ENCODE measurements at places on chromosomes 7 and 10.

DNA sequence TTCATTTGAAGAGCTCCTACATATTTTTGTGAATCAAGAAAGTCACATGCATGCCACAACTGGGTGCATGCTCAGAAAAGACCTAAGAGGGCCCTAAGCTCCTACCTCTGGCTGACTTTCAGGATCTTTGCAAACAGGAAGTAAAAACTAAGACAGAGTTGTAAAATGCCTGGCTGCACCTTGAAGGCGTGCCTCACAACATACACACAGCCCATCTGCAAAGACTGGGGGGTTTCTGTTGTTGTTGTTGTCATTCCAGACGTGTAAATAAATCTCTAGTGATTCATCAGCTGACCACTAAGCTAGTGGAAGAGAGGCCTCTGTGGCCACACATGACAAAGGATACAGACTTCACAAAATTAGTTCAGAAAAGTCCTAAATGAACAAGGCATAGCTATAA lies 31.8 kb downstream of the SMURF1 start:
- peak; percentile 20 for DNase-seq

DNA sequence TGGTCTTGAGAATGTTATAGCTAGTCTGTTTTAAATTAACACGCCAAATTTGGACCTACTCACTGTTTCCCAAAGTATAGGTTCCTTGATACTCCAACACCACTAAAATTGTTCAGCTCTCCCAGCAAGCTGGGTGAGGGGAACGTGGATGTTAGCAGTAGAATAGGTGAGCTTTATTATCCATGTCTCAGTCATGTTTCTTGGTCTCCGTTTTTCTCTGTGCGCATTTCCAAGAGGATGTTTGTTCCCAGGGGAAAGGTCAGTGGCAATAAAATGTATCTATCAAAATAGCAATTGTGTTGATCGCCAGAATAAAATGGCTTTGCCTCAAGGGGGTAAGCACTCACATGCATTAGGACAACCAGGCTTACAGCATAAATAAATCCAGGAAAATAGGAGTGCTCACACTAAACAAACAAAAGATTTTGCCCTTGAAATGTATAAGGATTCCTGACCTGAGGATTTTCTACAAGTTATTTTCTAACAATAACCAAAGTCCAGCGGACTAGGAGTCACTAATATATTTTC lies 187.0 kb upstream of the C7orf33 start:
- DNase-seq, result no peak

DNA sequence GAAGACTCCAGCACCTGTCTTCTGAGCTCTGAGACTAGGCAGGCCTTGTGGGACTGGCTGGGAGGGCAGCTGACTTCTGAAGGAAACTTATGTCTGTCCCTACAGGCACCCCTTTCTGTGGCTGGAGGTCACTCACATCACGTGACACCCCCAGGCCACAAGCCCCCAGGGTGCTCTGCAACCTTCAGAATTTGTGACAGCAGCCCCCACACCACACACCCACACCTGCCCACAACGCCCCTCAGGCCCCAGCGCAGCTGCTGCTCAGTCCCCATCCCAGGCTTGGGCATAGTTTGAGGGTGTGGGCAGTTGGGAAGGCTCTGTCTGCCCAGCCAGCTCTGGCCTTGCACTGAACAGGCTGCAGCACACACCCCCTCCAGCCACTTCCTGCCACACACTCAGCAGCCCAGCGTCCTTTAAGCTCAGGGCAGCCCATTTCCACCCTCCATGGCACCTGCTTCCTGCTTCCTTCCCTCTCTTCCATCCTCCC lies 80.0 kb upstream of the UNC5B start:
- DNase-seq, result no peak

DNA sequence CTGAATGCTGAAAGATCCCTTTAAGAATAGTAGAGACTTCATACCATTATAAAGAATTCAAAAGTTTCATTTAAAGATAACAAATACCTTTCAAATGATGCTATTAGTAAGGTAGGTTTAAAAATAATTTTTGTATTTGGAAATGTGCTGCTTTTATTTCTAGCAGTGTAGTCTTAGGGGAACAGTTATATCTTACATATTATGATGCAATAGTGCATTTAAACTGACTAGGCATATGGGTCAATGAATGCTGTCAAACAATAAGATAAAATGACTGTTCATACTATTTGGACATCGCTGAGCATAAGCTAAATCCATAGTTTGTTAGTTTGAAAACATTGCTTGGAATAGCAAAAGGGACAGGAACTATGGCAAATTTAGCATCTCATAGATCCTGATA lies 354.8 kb upstream of the SEMA3A start:
- DNase-seq, result no peak

DNA sequence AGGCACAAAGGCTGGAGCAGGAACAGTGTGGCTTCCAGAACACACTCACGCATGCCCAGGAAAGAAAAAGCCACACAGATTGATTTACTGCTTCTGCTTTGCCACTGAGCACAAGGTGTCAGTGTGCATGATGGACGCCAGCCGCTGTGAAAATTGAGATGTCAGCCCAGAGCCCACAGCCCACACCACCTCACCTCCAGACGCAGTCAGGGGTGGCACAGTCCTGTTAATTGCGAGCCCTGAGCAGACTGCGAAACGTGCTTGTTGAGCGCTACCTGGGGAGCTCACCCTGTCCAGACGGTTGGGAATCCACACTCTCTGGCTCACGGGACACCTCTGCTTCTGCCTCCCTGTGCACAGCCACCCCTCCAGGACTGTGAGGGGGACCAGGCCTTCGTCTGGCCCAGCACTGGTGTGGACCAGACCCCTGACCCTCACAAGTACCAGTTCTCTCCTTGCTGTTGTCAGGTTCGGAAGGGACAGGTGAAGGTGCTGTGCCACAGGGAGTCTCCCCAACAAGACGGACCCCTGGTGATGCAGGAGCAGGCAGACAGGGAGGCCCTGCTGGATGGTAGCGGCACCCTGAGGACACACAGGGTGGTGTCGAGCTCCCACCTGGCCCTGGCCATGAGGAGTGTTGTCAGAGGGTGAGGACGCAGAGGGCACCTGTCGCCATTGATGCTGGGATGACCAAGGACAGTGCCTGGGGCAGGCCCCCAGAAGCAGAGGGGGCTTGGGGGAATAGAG lies 15.3 kb downstream of the RASGEF1A start:
- no peak for DNase-seq

DNA sequence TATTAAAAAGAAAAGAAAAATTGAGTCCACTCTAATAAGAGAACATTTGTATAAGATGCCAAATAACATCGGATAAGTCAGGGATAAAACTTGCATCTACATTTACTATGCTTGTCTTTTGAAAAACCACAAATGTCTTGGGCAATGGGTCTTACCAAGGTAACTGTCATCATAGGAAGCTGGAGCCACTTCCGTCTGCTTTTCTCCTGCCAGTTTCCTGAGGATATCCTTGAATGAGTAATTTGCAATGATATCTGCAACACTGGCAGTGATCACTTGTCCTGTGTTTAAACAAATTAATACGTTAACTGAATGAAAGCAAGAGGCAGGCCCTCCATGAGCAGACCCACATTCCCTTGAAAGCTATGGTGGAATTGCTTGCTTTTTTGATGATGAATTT lies 47.3 kb downstream of the ITGA8 start:
- peak; percentile 93 for DNase-seq

DNA sequence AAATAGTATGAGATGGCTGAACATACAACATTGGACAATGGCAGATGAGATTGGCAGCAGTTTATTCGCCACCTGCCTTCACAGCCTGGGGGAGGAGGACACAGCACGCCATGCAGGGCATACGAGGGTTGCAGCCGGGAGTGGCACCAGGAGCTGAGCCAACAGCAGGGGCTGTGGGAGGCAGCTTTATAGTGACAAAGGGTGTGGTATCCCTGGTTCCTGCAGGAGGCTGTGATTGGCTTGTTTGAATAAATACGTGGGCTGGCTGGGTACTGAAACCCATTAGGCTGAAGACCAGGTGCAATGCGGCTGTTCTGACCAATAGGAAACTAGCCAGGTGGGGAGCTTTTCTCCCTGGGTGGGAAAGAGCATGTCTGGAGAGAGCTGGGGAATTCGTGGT lies 68.9 kb upstream of the LEP start:
- no peak for DNase-seq

- DNase-seq, result no peak
Measured at GRCh38 chr7:31487476-31487875, 26.4 kb upstream of the ITPRID1 start.

GRCh38 chr10:47027784-47028260 lies 116.6 kb downstream of the PTPN20 start:
- DNase-seq, result no peak

- no peak for DNase-seq
Measured at GRCh38 chr7:84060760-84061261, 133.8 kb downstream of the SEMA3A start.

DNA sequence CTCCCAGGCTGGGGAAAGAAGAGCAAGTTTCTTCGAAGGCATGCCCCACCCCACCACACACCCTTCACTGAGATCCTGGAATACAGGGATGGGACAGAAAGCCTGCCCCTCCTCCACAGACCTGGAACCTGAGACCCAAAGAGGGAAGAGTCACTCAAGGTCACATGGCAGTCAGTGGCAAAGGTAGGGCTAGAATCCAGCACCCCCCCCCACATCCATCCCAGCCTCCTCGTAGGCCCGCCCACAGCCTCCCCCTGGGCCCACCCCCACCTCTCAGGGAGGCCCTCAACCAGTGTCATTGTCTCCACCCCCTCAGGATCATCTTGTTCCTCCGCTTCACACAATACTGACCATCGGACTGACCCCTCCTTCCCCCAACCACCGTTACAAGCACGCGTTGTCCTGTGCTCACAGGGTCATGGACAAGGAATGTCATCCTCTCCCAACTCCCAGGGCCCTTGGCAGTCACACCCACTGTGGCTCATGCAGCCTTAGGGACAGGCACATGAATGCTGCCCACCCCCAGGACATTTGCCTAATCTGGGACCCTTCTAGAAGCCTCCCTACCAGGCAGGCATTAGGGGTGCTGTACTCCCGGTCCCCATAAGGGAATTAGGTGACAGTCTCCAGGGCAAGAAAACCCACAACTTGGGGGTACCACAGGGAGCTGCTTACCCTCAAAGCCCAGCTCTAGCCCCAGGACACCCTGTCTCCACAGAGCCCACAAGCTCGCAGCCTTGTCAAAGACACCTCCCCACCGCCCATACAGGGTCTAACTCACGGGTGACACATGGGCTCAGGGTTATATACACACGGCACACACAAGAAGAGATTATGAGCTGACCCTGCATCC lies 1.4 kb downstream of the KCNH2 start:
- no peak for DNase-seq

DNA sequence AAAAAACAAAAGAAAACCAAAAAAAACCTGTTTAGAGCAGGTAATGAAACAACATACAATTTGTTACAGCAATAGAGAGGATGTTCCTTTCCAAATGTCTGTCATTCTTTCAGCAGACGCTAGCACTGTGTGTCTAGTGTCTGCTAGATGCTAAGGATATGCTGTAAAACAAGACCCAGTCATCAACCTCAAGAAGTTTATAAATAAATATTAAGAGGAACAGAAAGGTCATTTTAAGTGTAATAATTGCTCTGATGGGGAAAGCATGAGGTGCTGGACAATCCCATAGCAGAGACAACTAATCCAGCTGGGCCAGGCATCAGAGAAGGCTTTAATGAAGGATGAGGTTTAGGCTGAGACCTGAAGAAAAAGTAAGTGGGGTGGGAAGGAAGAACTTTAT lies 23.3 kb upstream of the ASCC1 start:
- no peak for DNase-seq

GRCh38 chr7:74324531-74325209 lies 35.5 kb downstream of the CLIP2 start:
- no peak for DNase-seq

All from Kasumi-1 (cell line).